Stimulated activated CD4-positive, alpha-beta T cell treated with anti-CD3 and anti-CD28 coated beads, Interleukin-12 subunit alpha, Interleukin-12 subunit beta, amount 100 ng/mL, for 48 hours (primary cell): ENCODE measurements at places on chromosomes 4 and X.
A peak's percentile ranks its signal among the peaks of the same experiment; 100 is the strongest.

DNA sequence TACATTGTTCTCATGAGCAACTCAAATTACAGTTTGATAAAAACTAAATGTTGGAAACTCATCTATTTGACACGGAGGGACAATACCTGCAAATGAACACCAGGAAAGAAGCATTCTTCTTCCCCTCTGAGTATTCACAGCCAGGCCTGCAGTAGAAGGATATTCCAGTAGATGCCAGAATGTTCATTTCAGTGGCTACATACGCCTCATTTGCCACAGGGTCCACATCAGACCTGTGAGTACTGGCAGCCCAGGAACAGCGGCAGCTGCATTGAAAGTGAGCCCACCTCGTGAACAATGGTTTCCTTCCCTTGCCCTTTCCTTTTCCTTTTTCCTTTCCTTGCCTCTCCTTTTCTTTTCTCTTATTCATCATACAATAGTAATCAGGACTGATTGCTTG, 81.1 kb upstream of the NEIL3 start:
- no peak for DNase-seq

GRCh38 chrX:131728295-131729145, 184.6 kb downstream of the OR13H1 start:
- peak; percentile 80 for DNase-seq

DNA sequence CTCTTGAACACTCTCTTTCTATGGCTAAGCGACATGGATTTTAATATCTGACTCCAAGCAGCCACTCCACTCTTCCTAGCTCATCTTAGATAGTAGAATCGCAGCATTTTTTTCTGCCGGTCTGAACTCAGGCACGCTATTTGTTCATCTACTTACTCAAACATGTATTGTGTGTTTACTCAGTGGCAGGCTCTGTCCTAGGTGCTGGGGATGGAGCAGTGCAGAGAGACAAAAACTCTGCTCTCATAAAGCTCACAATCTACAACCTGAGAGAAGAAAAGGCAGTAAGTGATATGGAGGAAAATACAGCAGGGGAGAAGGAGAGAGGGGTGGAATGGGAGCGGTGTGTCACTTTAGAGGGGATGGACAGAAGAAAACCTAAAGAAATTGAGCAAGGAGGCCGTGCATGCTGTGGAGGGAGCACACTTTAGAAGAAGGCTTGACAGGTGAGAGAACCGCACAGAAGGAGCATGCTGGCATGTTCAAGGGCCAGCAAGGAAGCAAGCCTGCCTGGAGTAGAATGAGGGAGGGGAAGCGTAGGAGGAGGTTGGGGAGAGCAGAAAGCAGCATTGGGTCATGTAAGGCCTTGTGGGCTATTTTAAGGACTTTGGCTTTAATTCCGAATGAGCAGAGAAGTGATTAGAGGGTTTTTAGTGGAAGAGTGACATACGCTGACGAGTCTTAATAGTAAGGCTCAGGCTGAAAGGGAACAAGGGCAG, 132.0 kb downstream of the ANK2 start:
- no peak for DNase-seq

DNA sequence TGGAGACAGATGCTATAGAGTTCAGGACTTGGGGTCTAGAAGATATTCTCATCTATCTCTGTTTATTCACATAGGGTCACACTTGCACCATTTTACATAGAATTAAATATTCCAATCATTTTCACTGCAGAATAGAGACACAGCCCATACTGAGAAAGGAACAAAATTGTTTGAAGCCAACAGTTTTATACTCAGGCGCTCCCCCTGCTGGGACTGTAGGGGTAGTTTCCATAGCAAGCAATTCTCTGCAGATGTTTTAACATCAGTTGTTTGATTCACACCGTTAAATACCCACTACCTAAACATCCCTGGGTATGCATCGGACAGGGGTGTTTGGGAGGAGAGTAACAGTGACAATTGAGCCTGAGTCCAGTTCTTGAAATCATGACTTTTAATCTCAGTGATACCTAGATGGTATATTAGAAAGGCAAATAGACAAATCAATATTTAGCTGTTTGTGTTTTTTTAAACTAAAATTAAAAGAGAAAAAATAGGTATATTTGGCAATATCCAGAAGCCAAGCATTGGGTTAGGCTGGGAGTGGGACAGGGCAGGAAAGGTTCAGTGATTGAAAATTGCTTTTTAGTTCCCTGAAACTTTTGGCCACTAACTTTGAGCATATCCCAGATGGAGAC, 33.8 kb downstream of the LONRF3 start:
- no peak for DNase-seq

GRCh38 chr4:150769248-150769647, 187.3 kb downstream of the MAB21L2 start:
- DNase-seq: no peak
